ENCODE measurements at places on chromosomes 2 and 18. TPM values are rescaled to one million over a fixed set of nuclear protein-coding genes. Genes with fewer than 3 reads are reported as not detected.

Gene C2orf66
- 0.50 TPM for total RNA-seq

Gene CCDC121
- 1.2 TPM for total RNA-seq

Gene VAMP8
- 92.2 TPM for total RNA-seq

Gene SLC16A14
- total RNA-seq = 0.51 TPM

Gene TTN
- total RNA-seq = 0.38 TPM

Gene ITM2C
- 24.8 TPM for total RNA-seq

Gene ATF2
- total RNA-seq = 47.2 TPM

Gene EFR3B
- under 0.01 TPM for total RNA-seq

Gene GCG
- not detected for total RNA-seq

Gene AGBL5
- 42.7 TPM for total RNA-seq

Gene HMSD
- total RNA-seq = not detected

Gene CEP76
- total RNA-seq = 4.1 TPM

Gene CD8B2
- total RNA-seq = not detected

Gene TLX2
- total RNA-seq = 0.19 TPM

Gene ALPG
- not detected for total RNA-seq

Gene TMEM200C
- 1.7 TPM for total RNA-seq

Gene CD8B
- total RNA-seq = not detected

Gene PSME4
- total RNA-seq = 145 TPM

Gene POU3F3
- total RNA-seq = not detected

Gene HRH4
- under 0.01 TPM for total RNA-seq

Gene MAB21L4
- total RNA-seq = 0.17 TPM

Gene PRPF40A
- total RNA-seq = 133 TPM

Gene ST8SIA5
- not detected for total RNA-seq

Gene FIGN
- 10.3 TPM for total RNA-seq

Gene GAL3ST2
- not detected for total RNA-seq

Gene FBXO48
- total RNA-seq = 1.6 TPM

Gene LYPD6
- total RNA-seq = not detected

Gene CFAP65
- 0.50 TPM for total RNA-seq

Gene WNT6
- total RNA-seq = not detected

Gene HSPE1
- total RNA-seq = 30.2 TPM

Gene C2orf78
- total RNA-seq = not detected

Gene COLEC11
- not detected for total RNA-seq

Gene SH3RF3
- total RNA-seq = 0.33 TPM

Gene CROCC2
- not detected for total RNA-seq

Gene CXCR1
- 1.1 TPM for total RNA-seq

Gene RAD51AP2
- 0.17 TPM for total RNA-seq

Gene HOXD3
- total RNA-seq = not detected

Gene DOK6
- total RNA-seq = not detected

Gene TBR1
- total RNA-seq = not detected

Gene GPR75
- total RNA-seq = 4.7 TPM

Gene GALR1
- total RNA-seq = not detected

Gene NPPC
- total RNA-seq = not detected

Data from mammary epithelial cell (primary cell).